SJCRH30 (cell line): ENCODE measurements at places on chromosomes 2 and 18. TPM values are rescaled to one million over a fixed set of nuclear protein-coding genes. Genes with fewer than 3 reads are reported as not detected.

Gene GALNT13
- total RNA-seq: 4.0 TPM in 2 replicates

Gene ABCB11
- not detected in 2 replicates for total RNA-seq

Gene CRYBA2
- total RNA-seq: 0.15 TPM in 1 of 2 replicates, not detected in the other

Gene MAPRE3
- 0.51 and 0.57 TPM in 2 replicates for total RNA-seq

Gene VWA3B
- not detected in 2 replicates for total RNA-seq

Gene KCNIP3
- not detected in 2 replicates for total RNA-seq

Gene HRH4
- not detected in 2 replicates for total RNA-seq

Gene NEURL3
- 0.10 TPM in 1 of 2 replicates, not detected in the other for total RNA-seq

Gene PARD6G
- 8.2 and 9.1 TPM in 2 replicates for total RNA-seq

Gene LOXHD1
- not detected in 2 replicates for total RNA-seq

Gene VIT
- total RNA-seq: 0.13 and 0.40 TPM in 2 replicates

Gene TGIF1
- 86.9 and 88.8 TPM in 2 replicates for total RNA-seq

Gene SKOR2
- total RNA-seq: not detected in 2 replicates

Gene CD28
- total RNA-seq: 0.18 and 0.24 TPM in 2 replicates

Gene ARHGEF4
- 0.06 TPM in 1 of 2 replicates, not detected in the other for total RNA-seq

Gene OTOF
- 0.08 TPM in 1 of 2 replicates, not detected in the other for total RNA-seq

Gene ARL4C
- total RNA-seq: 12.2 and 13.0 TPM in 2 replicates

Gene LIMS4
- 1.5 and 2.0 TPM in 2 replicates for total RNA-seq

Gene CD302
- 1.5 and 1.8 TPM in 2 replicates for total RNA-seq

Gene CRYGC
- not detected in 2 replicates for total RNA-seq

Gene OR6B2
- not detected in 2 replicates for total RNA-seq

Gene MOCOS
- total RNA-seq: 0.05 TPM in 1 of 2 replicates, not detected in the other
